ENCODE measurements at places on chromosomes 13 and 19.

- peak; percentile 50 for DNase-seq
These were observed 962 bp upstream of the IRS2 start for GRCh38 chr13:109787135-109787954.

GRCh38 chr13:42114912-42115311 lies 66.5 kb downstream of the DGKH start:
- no peak for DNase-seq

DNA sequence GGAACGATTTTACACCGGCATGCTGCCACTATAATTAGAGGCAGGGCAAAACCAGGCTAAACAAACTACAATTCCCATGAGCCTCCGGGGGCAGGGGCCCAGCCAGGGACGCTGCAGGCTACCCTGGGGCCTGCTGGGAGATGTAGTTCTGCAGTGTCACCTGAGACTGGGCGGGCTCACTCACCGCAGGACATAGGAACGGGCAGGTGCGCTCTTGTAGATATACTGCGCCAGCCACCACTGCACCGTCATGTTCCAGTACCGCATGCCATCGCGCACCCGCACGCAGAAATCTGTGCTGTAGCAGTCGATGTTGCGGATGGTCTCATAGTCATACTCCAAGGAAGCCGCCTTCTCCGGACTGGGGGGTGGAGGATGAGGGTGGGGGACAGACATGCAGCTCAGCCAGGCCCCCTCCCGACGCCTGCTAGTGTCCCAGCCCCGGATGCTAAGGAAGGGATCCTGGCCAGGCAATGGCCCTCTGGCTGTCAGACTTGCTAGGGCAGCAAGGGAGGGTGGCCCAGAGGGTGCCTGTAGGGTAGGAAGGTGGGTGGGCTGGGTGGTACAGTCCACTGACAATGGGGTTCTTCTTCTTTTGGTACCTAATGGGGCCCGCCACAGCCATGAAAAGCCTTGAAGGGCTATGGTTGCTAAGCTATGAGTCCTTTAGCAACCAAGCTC lies 5.8 kb upstream of the TMC4 start:
- DNase-seq, result peak; percentile 36

GRCh38 chr13:59906413-59907049 lies 257.2 kb downstream of the DIAPH3 start:
- DNase-seq, result no peak

DNA sequence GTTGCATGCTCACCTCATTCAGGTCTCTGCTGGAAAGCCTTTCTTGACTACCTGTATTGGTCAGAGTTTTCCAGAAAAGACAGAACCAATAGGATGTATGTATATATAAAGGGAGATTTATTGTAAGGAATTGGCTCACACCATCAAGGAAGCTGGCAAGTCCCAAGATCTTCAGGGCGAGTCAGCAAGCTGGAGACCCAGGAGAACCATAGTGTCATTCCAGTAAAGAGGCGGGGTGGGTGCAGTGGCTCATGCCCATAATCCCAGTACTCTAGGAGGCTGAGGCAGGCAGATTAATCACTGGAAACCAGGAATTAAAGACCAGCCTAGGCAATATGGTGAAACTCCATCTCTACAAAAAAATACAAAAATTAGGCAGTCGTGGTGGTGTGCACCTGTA lies 30.4 kb upstream of the FARP1 start:
- no peak for DNase-seq

DNA sequence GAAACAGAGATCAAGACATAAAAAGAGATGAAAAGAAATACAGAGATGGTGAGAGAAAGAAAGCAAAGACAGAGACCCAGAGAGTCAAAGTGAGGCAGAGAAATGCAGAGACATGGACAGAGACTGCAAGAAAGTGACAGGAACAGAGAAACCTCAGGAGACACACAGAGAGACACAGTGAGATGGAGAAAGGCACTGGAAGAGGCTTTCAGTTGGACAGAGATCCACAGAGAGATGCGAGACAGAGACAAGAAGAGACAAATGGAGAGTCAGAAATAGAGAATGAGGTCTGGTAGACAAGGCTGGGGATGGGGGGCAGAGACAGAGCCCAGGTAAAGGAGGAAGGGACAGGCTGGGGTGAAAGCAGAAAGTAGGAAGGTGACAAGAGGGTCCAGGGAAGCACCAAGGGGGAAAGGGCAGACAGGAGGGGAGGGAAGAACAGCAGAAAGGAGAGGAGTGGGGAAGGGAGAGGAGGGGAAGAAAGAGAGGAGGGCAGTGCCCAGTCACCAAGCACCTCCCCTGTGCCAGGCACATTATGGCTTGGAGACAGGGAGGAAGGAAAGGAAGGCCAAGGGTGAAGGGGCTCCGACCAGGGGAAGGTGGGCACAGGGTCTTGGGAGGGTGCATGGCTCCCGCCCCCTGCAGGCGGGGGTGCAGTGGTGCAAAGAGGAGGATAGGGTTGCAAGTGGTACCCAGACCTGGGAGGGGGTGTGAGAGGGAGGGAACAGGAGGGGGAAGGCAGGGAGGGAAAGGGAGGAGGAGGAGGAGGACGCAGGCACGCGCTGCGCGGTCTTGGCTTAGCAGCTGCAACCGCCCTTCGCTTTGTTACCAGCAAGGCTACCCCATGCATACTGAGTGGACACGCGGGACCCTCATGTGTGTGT lies 38.4 kb downstream of the DEDD2 start:
- DNase-seq, result peak; percentile 75

- no peak for DNase-seq
These were observed 85.8 kb upstream of the SPATA13 start for GRCh38 chr13:24074678-24075077.

DNA sequence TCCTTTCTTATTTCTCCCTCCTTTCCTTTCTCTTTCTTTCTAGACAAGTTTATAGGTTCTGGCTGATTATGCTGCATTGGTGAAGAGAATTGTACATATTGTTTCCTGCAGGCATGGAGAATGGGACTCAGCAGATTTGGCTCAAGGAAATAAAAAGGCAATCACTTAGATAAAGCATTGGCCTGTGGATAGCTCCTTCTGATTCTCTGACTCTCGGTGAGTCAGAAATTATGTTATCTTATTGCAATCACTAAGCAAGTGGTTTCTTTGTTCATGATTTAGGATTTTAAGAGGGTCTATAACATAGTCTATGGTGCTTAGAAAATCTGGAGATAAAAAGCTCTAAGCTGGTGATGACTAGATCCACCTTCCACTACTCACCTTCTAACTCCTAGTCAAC lies 54.0 kb upstream of the POSTN start:
- DNase-seq, result no peak

DNA sequence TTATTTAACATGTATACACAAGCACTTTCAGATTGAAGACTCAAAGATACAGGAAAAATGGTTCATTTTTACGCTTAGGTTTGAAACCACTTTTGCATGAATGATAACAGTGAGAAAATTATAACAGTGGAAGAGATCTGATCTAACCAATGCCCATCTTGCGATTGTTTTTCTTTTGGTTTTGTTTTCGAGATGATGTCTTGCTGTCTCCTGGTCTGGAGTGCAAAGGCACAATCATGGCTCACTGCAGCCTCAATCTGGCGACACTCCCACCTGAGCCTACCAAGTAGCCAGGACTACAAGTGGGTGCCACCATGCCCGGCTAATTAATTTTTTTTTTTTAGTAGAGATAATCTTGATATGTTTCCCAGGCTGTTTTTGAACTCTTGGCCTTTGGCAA lies 10.2 kb upstream of the EID2 start:
- DNase-seq, result no peak

Data from NCI-H1436 (cell line).